ENCODE measurements at places on chromosomes 6 and 20. TPM values are rescaled to one million over a fixed set of nuclear protein-coding genes. Genes with fewer than 3 reads are reported as not detected.

- H3K36me3 ChIP-seq, result no peaks in the 10 kb centered on the region
- H3K4me3 ChIP-seq, result no peak overlapping the region
- H3K27ac ChIP-seq, result peak overlapping the region; percentile 33
- peak; percentile 40 for DNase-seq
- peaks cover 11% of the 10 kb centered on the region for H3K4me1 ChIP-seq
Measured at GRCh38 chr6:7546896-7547295, 5.4 kb downstream of the DSP start.

GRCh38 chr6:111427341-111428116 is 55.5 kb downstream of the REV3L start:
- peak; percentile 32 for DNase-seq
- no peaks in the 10 kb centered on the region for H3K4me1 ChIP-seq
- no peaks in the 10 kb centered on the region for H3K36me3 ChIP-seq
- H3K27me3 ChIP-seq, result no peaks in the 10 kb centered on the region
- H3K4me3 ChIP-seq, result no peak overlapping the region
- peak overlapping the region; percentile 30 for H3K27ac ChIP-seq

DNA sequence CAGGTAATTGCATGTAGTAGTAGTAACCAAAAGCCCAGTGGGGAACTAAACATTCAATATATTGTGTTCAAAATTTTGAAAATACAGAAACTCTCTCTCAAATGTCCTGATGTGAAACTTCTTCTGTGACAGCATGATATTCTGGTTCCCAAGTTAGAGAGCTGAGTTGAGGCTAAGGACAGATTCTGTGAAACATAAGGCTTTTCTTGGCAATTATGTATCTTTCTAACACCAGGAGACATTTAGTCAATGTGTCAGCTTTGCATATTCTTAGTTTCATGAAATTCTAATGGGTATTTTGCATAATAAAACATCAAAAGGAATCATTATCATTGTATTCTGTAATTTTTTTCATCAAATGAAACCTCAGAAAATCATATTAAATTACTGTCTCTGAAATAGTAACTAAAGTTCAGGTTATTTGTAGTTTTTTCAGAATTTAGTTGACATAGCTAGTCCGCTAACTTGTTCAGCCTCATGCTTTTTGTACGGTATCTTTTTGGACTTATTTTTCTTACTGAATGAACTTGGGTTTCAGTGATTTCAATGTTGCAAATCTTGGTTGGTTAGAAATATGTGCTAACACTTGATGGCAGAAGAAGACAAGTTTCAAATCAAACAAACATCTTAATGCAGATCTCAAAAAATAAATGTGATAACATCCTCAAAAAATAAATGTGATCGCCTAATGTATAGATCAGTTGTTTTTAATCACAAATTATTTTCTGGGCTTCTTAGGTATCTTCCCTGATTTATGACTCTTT is 70.4 kb downstream of the AKAP7 start:
- DNase-seq, result no peak
- no peaks in the 10 kb centered on the region for H3K27me3 ChIP-seq
- H3K4me1 ChIP-seq, result no peaks in the 10 kb centered on the region
- no peak overlapping the region for H3K4me3 ChIP-seq
- H3K36me3 ChIP-seq, result no peaks in the 10 kb centered on the region

The TBC1D22B gene
- 10.7 TPM for total RNA-seq

- no peak overlapping the region for H3K4me3 ChIP-seq
- no peaks in the 10 kb centered on the region for H3K4me1 ChIP-seq
- H3K27me3 ChIP-seq, result no peaks in the 10 kb centered on the region
Measured at GRCh38 chr6:52020945-52021570, 66.4 kb downstream of the PKHD1 start.

The PNLDC1 gene
- not detected for total RNA-seq
